NCI-H1930 (cell line): ENCODE measurements at places on chromosomes 1 and 21.

GRCh38 chr1:53500204-53501064 lies 41.2 kb downstream of the DMRTB1 start:
- DNase-seq = no peak

DNA sequence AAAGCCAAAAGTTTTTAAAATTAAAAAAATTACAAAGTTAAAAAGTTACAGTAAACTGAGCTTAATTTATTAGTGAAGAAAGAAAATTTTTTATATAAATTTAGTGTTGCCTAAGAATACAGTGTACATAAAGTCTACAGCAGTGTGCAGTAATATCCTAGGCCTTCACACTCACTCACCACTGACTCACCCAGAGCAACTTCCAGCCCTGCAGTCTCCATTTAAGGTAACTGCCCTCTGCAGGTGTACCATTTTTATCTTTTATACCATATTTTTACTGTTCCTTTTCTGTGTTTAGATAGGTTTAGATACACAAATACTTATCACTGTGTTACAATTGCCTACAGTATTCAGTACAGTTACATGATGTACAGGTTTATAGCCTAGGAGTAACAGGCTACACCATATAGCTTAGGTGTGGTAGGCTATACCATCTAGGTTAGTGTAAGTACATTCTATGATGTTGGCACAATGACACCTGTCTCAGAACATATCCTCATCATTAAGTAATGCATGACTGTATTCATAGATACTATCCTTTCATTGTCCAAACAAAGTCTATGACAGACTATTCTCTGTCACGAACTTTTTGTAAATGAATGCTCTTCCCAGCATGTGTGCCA lies 78.6 kb upstream of the PBX1 start:
- no peak for DNase-seq

- DNase-seq = no peak
Observed at GRCh38 chr1:92277105-92277723, 21.6 kb downstream of the GLMN start.

DNA sequence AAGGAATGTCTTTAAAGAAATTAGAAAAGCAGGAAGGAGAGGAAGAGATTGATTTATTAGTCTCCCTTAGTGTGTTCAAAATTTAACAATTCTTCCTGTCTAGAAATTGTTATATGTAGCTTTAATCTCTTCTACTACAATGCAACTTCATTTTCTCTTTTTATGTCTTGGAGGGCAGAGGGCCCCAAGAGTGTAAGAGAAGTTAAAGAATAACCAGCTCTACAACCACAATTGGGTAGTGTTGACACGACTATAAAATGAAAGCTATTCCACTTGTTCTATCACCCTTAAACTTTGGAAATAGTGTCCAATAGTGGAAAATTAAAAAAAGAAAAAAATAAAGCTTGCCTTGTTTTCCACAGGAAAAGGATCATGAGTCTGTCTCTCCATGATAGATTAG lies 82.6 kb upstream of the DPYD start:
- no peak for DNase-seq

DNA sequence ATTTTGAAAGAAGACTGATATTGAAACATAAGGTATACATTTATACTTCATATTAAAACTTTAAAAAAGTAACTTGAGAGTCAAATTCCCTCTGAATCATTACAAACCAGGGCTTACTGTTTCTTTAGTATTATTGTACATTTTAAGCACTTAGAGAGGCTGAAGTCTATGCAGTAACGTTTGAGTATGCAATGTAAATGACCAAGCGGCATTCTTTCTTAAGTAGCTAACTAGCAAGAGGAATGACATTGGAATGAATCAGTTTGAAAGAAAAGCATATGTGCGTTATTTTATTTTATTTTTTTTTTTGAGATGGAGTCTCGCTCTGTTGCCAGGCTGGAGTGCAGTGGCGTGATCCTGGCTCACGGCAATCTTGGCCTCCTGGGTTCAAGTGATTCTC lies 24.3 kb downstream of the WNT2B start:
- no peak for DNase-seq

GRCh38 chr1:45383191-45383590 lies 43.0 kb upstream of the MUTYH start:
- no peak for DNase-seq

DNA sequence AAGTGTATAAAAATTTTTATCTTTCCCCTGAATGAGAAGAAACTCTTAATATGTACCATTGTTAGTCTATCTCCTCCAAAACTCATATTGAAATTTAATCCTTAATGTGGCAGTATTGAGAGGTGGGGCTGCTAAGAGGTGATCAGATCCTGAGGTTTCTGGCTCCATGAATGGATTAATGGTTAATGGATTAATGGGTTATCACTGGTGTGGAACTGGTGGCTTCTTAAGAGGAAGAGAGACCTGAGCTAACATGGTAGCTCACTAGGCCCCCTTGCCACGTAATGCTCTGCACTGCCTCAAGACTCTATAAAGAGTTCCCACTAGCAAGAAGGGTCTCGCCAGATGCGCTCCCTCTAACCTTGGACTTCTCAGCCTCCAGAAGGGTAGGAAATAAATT lies 70.6 kb upstream of the ZBTB18 start:
- no peak for DNase-seq

DNA sequence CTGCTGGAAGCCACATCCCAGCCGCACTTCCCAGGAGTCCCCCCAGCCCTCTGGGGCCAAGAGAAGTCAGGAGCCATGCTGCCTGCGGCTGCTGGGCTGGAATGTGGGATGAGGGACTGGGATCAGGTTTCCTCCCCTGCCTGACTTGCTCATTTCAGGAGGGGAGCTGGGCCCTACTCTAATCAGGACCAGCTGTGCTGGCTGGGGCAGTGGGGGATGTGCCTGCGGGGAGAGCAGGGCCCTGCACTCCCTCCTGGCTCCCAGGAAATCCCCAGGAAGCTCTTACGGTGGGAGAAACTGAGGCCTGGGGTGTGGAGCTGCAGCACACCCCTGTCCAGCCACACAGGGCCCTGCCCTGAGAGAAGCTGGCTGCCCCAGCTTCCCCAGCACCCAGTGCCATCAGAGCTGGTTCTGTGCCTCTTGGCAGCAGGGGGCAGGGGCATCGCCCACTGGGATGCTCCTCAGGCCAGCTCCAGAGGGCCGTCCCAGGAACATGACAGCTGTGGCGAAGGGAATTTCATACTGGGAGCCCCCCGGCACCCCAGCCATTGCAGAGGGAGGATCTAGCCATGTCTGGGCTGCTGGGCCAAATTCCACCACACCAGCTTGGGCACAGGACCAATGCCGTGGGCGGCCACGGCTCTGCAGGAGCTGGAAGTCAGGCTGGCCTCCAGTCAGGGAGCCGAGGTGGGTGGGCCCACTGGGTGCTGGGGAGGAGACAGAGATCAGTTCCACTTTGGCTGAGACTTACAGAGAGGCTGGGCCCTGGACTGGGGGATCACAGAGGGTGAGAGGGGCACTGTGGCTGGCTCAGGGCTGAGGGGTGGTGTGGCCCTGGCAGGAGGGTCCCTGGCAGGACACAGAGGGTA lies 21.3 kb upstream of the PRSS38 start:
- DNase-seq = no peak

GRCh38 chr21:38839328-38840286 lies 33.9 kb downstream of the ETS2 start:
- DNase-seq = no peak

GRCh38 chr1:204499511-204500468 lies 5.2 kb upstream of the PIK3C2B start:
- no peak for DNase-seq

DNA sequence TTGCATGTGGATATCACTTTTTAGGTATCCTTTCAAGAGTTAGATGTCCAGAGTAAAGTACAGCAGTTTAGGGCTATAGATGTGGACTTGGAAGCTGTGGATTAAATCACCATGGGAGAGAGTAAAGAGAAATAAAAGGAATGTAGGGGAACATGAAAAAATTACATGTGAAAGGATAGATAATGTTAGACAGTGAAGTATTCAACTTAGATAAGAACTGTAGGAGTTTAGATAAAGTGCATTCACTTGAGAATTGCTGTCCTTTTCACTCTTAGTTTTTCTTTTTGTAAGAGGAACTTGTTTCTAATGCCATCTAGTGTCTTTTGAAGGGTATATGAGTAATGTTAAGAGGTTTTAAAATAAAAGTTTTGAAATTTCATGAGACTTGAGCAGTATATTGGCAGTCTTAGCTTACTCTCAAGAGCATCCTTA lies 40.1 kb downstream of the MAST2 start:
- no peak for DNase-seq

DNA sequence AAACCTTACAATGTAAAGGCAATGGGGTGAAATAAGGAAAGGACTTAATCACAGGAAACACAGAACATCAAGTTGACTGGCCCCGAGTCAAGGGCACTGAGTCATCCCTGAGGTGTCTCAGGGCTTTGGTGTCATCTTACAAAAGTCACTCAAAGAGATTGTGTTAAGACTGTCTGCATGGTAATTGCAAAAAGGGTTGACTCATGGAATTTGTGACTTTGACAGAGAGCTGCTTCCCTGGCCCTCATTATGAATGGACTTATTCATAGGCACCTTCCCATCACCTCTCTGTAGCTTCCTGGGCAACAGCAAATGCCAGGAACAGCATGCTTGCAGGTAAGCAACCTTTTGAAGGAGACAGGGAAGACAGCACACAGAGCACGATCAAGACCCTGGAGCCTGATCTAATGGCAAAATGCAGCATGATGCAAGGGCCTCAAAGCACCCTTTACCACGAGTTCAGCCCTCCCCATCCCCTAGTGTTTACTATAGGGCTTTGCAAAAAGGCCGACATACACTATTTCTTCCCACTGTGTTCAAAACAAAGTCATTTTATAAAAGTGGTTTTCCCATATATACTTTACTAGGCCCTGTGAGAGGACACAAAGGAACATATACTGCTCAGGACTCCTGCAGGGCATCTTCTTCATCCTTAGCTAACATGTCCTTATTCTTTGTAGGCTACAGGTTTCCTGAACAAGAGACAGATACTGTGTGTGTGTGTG lies 17.1 kb downstream of the ZP4 start:
- DNase-seq = no peak

- DNase-seq = no peak
Observed at GRCh38 chr1:77560741-77561140, 121.7 kb downstream of the ZZZ3 start.

GRCh38 chr1:186872291-186872690 lies 43.5 kb downstream of the PLA2G4A start:
- no peak for DNase-seq

GRCh38 chr1:113859478-113860175 lies 11.9 kb downstream of the PTPN22 start:
- no peak for DNase-seq

DNA sequence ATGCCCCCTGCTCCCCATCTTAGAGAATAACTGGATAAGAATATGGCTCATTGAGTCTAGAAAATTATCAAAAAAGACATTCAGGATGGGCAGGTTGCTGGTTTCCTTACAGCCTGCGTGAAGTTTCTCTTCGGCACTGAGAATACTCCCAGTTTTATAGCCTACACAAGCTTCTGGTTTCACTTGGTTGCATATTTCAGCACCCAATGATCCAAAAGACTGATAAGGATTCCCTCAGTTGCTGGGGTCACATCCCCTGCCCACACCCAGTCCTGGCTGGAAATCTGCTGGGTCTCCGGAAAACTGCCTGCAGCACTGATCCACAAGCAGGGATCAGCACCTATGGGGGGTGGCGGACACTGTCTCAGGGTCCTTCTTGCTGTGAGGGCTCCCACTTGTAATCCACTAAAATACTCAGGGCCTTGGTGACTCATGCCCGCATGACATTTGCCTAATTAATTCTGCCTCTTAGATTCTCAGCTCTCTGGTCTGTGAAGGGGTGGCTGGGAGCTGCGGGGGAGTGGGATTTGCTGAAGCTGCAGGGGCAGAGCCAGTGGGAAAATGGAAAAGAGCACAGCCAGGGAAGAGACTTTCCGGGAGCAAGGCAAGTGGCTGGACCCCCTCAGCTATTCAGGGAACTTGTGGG lies 142.5 kb downstream of the ZNF648 start:
- DNase-seq = no peak

- DNase-seq = no peak
Observed at GRCh38 chr1:88581703-88582102, 102.4 kb upstream of the PKN2 start.

GRCh38 chr1:62444701-62445100 lies 7.9 kb downstream of the USP1 start:
- DNase-seq = no peak

GRCh38 chr1:111559736-111560279 lies 56.4 kb upstream of the ADORA3 start:
- no peak for DNase-seq

GRCh38 chr1:39080831-39081270 lies 54.7 kb downstream of the NDUFS5 start:
- no peak for DNase-seq

- no peak for DNase-seq
Observed at GRCh38 chr1:58735586-58735985, 35.7 kb upstream of the MYSM1 start.

DNA sequence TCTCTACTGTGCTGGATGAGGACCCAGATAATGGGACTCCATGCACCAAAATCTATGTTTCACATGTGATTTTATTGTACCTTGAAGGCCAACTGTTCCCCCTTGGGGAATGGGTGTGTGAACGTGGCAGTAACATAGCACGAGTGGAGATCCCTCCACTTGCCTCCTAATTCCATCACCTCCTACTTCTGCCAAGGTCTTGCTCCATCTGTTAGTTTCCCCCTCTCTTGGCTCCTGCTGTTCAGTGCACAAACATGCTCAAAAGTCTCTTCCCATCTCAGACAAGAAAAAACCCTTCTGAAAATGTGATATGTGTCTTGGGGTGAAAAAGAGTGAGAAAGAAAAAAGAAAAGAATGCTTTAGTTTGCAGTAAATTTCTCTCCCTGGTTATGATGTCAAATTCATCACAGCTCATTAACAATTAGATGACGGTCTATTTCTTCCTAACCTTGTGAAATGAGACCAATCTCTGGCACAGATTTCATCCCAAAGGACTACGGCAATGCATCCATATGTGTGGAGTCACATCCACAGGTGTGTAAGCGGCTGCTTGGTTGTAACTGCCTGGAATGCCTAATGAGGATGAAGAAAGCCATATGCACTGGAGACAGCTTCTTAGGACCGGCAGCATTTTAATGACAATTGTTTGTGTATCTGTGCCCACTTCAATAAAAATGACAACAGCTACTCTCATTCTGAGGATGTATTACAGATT lies 79.3 kb upstream of the DIRAS3 start:
- DNase-seq = no peak

DNA sequence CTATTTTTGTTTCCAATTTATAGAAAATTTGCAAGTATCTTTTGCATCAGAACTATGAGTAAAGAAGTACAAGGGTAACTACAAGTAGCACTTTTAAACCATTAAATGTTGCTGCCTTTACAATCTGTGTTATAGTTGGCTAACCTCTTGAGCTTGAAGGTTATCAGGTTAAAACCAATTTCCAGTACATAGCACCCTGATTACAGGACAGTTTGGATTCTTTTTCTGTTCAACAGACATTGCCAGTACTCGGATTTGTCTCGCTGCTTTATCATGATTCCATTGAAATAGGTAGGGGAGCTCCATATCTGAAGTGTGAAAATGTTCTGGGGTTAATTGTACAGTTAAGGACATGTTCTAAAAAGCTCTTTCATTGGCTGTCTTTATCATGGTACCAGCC lies 40.0 kb downstream of the MIA3 start:
- DNase-seq = no peak

- DNase-seq = no peak
Observed at GRCh38 chr1:2967329-2967725, 53.9 kb upstream of the ACTRT2 start.
